ENCODE measurements at places on chromosomes 11 and 22.

DNA sequence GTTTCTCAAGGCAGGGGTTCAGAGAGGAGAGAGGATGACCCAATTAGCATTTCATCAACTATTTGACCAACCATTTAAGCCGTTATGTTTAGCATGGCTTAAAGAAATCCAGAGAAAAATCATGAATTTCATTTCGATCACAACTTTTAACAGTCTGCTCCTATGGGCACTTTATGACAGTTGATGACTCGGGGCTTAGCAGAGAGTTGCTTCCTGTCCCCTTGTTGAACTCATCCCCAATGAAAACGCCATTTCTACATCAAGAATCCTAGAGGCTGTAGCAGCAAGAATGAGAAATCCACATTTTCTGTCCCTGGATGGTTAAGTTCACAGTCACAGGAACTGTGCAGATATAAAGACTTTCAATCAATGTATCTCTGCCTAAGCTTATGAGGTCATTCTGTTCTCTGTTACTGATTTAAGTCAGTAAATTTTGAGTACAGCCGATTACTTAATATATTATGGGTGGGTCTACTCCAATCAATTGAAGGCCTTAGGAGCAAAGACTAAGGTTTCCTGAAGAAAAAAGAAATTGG, 81.1 kb downstream of the BDNF start:
- no peak for DNase-seq

DNA sequence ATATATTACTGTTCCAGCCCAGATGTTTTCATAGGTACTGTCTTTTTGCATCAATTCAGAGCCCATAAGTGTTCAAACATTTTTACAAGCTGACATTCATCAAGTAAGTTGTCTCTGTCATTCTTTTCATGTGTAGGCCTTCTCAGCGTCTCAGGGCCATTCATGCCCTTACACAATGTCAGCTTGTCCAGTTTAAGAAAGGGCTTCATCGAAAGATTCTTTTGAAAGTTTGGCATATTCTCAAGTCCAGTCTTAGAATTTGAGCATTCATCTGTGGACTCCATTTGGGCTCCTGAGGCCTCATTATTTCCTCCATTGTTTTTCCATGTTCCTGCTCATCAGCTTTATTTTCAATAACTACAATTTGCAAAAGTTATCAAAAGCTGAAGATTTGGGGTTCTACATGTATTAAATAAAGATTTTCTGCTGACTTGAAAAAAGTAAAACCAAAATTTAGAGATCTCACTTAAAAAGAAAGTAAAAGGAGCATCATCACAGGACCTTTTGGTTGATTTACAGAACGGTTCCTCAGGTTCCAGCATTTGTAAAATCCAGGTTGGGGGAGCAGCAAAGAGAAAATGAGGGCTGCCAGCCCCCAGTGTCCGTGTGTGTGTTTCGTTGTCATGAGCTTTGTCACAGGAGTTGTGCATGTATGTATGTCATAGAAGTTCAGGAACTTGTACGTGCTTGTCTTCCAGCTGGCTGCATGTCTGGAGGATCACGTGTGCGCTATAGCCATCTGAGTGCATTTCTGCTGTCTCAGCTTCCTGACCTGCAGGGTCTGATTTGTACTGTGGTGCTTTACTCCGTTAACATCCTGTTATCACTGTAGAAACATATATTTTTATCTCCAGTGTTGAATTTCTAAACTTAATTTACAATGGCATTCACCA, 15.6 kb downstream of the MOV10L1 start:
- no peak for DNase-seq

GRCh38 chr11:102637731-102638130, 12.6 kb upstream of the MMP20 start:
- DNase-seq = no peak

DNA sequence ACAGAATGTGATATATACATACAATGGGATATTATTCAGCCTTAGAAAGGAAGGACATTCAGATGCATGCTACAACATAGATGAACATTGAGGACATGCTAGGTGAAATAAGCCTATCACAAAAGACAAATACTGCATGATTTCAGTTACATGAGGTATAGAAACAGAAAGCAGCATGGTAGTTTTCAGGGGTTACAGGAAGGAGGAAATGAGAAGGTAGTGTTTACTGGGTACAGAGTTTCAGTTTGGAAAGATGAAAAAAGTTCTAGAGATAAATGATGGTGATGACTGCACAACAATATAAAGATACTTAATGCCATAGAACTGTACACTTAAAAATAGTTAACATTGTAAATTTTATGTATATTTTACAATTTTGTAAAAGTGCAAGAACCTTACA, 266.7 kb upstream of the C11orf87 start:
- no peak for DNase-seq

- no peak for DNase-seq
Observed at GRCh38 chr22:45603619-45604018, 68.0 kb upstream of the ATXN10 start.

GRCh38 chr11:71139516-71140205, 112.7 kb downstream of the SHANK2 start:
- no peak for DNase-seq

DNA sequence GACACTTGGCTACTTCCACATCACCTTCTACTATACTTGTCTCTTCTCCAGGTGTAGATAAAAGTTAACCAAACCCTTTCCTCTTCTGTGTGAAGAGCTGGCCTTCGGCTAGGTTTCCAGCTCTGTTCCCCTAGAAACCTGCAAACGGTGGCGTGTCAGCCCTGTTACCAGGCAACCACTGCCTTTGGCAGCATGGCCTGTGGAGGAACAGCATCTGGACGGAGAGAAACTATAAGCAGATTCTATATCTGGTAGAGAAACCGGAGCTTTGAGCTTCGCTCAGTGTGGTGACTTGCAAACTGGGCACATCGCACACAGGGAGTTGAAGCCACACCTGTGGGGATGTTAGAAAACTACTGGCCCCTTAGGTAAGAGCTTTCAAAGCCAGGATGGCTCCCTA, 35.9 kb downstream of the ARAP1 start:
- no peak for DNase-seq

DNA sequence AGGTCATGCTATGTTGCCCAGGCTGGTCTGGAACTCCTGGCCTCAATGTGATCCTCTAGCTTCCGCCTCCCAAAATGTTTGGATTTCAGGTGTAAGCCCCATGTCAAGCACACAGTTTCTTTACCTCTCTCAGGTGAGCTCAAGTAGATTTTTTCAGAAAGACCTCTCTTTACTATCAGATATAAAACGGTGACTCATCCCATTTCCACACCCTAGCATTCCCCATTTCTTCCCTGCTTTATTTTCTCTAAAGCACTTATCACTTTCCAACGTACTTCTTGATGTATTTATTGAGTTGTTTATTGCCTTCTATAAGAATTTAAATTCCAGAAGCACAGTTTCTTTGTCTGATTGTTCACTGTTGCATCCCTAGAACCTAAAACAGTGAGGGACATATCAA, 3.7 kb downstream of the TSG101 start:
- no peak for DNase-seq

DNA sequence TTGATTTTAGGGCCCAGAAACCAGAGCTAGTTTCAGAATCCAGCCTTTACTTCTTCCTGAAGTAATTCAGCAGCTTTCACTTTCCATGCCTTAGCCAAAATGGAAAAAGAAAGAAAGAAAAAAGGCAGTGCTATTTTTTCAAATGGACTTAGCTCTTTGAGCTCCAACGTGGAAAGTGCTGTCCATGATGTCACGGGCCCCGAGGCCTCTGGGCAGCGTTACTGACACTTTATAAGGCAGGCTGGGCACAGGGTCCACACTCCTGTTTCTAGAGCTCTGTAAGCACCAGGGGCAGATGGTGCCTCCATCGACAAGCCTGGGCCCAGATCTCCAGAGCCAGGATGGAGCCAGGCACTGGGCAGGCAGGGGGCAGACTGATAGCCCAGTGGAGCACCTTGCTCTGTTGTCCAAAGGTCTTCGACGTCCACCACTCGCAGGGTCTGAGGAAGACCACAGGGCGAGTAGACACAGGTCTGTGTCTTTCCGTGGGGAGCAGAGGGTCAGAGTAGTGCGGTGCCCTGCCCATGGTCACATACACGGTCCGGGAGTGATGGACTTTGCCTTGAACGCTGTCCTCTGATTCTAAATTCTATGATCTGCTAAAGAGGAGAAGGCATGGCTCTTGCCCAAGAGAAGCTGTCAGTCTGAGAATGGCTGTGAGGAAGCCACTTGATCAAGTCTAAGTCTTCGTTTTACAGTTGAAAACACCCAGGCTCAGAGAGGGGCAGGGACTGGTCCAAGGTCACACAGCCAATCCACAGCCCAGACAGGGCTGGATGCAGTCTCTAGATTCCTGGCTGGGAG, 22.0 kb upstream of the WNT11 start:
- DNase-seq = no peak

DNA sequence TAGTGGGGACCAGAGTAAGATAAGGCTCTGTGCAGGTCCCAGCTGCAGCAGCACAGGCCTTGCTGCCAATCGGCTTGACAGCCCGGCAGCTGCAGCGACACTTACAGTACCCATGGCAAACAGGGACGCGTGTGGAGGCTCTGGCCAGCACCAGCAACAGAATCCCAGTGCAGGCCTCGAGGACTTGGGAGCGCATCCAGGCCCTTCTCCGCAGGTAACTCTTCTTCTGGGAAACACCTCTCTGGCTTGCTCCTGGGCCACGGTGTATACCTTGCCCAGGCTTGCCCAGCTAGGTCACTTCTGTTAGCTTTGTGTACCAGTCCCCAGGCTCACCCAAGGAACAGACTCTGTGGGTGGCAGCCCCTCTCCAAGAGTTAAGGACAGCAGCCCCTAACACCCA, 126.7 kb downstream of the CTTN start:
- no peak for DNase-seq

- DNase-seq = no peak
Observed at GRCh38 chr11:96706761-96707160, 316.9 kb downstream of the JRKL start.

DNA sequence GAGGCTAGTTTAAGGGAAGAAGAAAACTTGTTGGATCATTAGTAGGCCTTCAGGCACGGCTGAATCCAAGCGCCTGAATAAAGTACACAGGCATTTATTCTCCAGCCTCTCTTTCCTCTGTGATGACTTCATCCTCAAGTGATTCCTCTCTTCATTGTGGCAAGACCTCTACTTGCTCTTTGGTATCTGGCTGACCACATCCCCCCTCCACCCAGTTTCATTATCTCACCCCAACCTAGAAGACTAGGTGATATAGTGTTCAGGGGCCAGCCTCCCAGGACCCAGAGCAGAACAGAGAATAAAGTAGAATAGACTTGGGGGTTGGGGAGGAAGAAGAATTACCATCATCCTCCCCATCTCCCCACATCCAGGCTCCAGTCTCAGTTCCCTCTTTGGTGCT, 189.3 kb downstream of the MIAT start:
- DNase-seq = no peak

DNA sequence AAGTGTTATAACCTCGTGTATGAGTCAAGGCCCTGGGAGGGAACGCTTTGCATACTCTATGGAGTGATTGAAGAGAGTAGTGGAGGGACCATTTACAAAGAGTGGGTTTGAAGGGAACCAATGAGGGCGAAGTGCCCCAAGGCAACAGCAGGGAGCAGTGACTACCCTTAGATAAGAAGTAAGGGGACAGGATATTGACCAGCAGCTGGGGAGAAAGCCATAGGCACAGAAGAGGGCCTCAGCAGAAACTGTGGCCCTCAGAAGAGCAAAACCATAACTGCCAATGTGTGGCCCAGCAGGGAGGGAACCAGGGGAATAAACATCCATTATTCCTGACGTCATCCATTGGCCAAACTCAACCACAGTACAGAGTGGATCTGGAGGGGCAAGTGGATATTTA, 24.7 kb downstream of the PARVA start:
- no peak for DNase-seq

- no peak for DNase-seq
Observed at GRCh38 chr11:60376601-60377000, 1.7 kb upstream of the MS4A7 start.

DNA sequence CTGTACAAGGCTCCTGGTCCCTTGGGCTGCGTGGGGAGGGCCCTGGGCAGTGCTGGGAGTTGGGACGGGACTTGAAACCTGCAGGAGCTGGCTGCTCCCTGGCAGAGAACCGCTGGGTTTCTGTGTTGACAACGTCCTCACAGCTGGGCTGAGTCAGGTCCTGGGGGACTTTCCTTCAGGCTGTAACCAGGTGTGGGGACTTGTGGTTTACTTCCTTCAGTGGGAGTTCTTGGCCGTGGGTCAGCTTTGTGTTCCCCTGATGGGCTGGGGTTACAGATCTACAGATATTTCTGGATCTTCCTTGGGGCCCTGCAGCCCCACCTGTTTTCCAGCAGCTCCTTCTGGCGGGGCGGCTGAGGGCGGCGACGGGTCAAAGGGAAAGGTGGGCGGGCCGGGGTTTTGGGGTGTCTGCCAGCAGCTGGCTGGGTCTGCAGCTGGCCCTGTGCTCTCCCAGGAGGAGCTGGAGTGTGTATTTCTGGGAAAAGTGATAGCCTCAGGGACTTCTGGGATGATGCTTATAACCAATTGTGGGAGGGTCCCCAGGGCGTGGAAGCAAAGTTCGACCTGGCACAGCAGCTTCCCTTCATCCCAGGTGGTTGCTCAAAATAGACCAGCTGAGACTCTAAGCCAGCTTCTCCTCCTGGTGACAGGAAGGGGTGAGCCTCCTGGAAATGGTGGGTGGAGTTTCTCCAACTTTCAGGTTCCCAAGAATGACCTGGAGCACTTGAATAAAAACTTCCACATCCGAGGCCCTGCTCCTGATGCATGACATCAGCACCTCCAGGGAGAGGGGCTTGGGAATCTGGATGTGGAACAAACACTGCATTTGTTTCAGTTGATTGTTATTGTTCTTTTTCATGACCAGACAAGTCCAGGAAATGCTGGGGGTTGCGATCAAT, 19.1 kb downstream of the ST14 start:
- no peak for DNase-seq

- no peak for DNase-seq
Observed at GRCh38 chr11:114316980-114317786, 21.0 kb downstream of the NNMT start.

DNA sequence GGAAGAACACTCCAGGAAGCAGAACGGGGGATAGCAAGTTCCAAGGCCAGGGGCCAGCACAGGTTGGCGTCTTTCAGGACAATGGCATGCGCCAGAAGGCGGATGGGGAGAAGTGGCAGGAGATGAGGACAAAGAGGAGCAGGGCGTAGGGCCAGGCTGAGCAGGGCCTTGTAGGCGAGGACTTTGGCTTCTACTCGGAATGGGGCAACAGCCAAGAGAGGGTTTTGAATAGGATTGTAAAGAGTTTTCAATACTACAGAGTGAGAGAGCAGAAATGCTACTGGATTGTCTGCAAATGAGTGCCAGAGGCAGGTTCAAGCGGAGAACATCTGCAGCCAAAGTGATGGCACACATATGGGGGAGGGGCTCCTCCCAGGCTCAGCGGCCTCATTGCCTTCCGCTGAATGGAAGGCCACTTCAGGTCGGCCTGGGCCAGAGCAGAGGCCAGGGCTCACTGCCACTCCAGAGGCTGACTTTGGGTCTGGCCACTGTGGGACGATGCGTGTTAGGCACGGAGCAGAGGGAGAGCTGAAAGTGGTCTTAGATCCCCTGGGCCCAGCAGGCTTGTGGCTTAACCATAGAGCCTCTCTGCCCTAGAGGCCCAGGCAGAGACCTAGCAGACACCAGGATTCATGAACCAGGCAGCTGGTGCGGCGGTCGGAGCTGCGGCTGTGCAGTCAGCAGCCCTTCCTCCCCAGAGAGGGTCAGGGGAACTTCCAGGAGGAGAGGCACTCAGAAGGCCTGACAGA, 118.2 kb downstream of the DSCAML1 start:
- no peak for DNase-seq

GRCh38 chr11:18720808-18721560, 5.0 kb downstream of the IGSF22 start:
- DNase-seq = peak; percentile 72

Data from stimulated activated CD8-positive, alpha-beta memory T cell treated with anti-CD3 and anti-CD28 coated beads, Interleukin-2, amount 100 ng/mL, for 1 hour (primary cell).